AG09319 (cell line): ENCODE measurements at places on chromosomes 2 and 18.

DNA sequence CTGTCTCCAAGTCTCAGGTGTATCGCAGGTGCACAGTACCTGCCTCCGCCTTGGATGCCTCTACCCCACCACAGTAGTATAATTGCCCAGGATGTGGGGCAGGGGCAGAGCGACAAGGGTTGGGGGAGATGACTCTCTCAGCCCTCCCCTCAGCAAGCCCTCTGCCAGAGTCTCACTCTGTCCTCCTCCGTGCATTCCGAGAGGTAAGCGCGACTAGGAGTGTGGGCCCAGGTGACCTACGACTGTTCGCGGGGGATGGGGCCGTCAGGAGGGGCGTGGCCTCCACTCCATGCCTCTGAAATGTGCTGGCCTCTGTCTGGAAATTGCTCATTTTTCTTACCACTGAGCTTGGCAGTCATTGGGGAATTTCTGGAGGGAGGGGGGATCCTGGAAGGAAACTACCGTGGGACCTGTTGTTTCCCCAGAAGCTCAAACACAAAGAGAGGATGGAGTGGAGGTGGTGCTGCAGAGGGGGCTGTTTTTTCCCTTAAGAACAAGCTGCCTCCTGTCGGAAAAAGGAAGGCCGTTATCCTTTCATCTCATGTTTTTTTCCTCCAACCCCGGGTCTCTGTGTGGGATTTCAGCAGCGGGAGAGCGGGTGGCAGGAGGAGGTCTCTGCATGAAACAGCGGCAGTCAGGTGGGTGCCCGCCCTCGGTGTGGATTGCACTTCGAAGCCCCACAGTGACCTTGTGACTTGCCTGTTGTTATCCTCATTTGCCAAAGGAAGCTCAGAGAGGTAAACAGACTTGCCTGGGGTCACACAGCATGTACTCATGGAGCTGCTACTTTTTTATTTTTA is 13.0 kb upstream of the RALB start:
- DNase-seq, result no peak

- no peak for DNase-seq
These were observed 593 bp downstream of the SP140L start for GRCh38 chr2:230327418-230328154.

GRCh38 chr2:197517150-197517549 is 1.3 kb downstream of the MOB4 start:
- DNase-seq, result no peak

GRCh38 chr18:49161627-49162026 is 210.9 kb upstream of the SMAD7 start:
- DNase-seq, result no peak

- no peak for DNase-seq
These were observed 120.3 kb downstream of the GLI2 start for GRCh38 chr2:120855855-120856405.

- DNase-seq, result no peak
These were observed 564.4 kb upstream of the LINC00305 start for GRCh38 chr18:64713284-64713683.
